ENCODE measurements at places on chromosomes 12 and 14. TPM values are rescaled to one million over a fixed set of nuclear protein-coding genes. Genes with fewer than 3 reads are reported as not detected.

SERPINA4 gene
- total RNA-seq = not detected

KRT78 gene
- total RNA-seq = not detected

TSPAN19 gene
- not detected for total RNA-seq

KRT71 gene
- total RNA-seq = not detected

NINJ2 gene
- total RNA-seq = 3.5 TPM

RNASE3 gene
- total RNA-seq = not detected

RARG gene
- total RNA-seq = 21.6 TPM
